ENCODE measurements at places on chromosomes 5 and 9.

DNA sequence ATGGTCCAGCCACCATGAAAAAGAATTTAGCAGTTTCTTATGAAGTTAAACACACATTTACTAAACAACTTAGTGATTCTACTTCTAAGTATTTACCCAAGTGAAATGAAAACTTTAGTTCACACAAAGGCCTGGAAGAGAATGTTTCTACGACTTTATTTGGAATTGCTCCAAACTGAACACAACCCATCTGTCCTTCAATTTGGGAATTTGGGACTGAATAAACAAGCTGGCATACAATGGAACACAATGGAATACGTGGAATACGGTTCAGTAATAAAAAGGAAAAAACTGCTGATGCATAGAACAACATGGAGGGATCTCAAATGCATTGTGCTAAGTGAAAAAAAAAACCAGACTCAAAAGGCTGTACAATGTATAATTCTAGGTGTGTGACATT lies 44.6 kb upstream of the BASP1 start:
- DNase-seq: no peak

GRCh38 chr5:116002116-116002906 lies 30.0 kb upstream of the ARL14EPL start:
- DNase-seq: no peak

DNA sequence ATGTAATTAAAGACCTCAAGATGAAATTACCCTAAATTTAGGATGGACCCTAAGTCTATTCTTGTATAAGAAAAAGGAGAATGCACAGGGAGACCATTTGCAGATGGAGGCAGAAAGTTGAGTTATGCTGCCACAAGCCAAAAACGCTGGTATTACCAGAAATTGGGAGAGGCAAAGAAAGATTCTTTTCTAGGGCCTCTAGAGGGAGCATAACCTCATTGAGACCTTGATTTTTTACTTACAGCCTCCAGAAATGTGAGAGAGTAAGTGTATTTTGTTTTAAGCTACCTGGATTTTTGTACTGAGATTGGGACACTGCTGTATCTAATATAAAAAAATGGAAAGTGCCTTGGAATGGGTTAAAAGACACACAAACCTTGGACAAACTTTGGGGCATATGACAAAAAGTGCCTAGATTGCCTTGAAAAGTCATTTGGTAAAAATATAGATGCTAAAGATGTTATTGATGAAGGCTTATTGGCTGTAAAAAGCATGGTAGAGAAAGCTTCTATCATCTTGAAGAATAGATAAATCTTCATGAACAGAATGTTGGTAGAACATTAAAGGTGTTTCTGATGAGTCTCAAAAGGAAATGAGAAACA lies 174.7 kb upstream of the PRDM9 start:
- peak; percentile 10 for DNase-seq

GRCh38 chr5:124457101-124457500 lies 289.3 kb downstream of the ZNF608 start:
- no peak for DNase-seq

DNA sequence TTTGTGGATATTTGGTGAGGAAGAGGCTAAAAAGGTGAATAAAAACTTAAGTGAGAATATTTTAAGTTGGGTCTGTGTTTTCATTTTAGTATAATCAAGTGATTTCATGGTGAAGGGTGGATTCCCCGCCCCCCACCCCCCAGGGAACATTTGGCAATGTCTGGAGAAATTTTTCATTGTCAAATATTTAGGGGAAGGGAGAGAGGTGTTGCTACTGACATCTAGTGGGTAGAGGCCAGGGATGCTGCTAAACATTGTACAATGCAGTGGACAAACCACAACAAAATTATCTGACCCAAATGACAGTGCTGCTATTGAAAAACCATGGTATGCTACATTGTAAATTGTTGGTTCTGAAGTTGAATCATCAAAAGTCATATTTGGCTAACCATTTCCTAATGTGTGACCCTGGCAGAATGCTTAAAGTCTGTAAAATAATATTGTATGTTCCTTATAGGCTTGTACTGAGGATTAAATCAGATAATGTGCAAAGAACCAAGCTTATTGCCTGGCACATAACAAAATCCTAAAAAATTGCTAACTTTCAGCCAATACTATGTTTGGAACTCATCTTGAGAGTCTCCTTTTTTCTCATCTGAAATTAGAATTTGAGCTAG lies 5.6 kb downstream of the C5orf24 start:
- DNase-seq: peak; percentile 56

GRCh38 chr5:151900891-151901290 lies 23.8 kb downstream of the GLRA1 start:
- DNase-seq: peak; percentile 46

- DNase-seq: peak; percentile 83
Observed at GRCh38 chr5:78518365-78519197, 130.0 kb downstream of the LHFPL2 start.

DNA sequence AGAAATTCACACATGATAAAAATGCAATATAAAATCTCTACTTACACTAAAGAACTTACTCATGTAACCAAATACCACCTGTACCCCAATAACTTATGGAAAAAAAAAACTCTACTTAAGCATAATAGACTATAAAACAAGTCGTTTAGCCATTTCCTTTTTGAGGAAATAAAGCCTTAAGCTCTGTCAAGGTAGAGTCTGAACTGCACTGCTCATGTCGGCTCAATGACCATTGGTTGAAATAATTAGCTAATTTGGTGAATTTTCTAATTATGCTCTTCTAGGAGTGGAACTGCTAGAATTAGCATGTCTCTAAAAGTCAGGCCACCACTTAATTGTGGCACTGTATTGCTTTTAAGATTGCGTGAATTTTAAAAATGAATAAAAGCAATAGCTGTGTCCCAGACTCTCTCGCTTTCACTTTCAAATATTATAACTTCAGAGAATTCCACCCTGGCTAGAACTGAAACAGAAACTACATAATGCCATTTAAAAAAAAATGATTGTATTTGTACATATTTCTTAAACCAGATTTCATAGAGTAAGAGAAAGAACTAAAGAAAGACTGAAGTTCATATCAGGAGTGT lies 113.0 kb upstream of the PCA3 start:
- DNase-seq: no peak

DNA sequence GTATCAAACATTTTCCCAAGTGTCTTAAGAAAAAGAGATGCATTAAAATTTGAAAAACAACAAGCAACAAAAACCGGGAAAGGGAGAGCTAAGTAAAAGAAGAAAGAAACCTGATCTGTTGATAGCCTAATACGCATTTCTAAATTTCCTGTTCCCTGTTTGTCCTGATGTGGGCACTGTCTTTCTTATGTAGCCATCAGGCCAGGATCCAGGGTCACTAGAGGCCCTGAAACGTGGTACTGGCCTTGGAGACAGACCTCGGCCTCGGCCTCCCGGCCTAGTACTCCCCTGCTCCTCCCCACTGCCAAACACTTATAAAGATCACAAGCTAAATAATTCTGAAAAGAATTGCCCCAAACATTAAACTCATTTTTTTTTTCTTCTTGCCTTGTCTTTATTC lies 547.2 kb downstream of the IRX1 start:
- DNase-seq: peak; percentile 5

- DNase-seq: no peak
Observed at GRCh38 chr9:82127465-82127864, 138.9 kb downstream of the SPATA31D1 start.

DNA sequence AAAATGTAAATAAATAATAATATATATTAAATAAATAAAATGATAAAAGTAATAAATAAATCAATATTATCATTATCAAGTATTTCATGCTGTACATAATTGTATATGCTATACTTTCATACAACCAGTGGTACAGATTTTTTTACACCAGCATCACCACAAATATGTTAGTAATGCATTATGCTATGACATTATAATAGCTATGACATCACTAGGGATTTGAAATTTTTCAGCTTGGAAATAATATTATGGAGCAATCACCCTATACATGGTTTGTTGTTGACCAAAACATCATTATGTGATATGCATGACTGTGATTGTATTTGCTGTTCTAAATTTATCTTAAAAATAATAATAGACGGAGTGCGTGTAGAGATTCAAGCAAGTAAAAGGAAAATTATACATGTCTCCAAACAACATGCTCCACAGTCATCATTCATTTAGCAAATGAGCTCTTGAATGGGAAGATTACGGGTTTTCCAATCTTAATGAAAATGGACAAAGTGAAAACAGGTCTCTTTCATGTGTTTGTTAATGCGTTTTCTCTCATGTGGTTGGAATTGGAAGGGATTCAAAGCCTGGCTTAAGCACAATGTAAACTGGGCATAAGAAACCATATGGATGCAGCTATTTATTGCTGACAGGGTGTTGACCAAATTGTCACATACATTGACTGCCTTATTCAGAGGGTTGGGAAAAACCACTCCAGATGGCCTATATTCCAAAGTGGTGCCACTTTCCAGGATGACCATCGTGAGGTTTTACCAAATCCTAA lies 643.0 kb upstream of the RGMB start:
- peak; percentile 36 for DNase-seq

DNA sequence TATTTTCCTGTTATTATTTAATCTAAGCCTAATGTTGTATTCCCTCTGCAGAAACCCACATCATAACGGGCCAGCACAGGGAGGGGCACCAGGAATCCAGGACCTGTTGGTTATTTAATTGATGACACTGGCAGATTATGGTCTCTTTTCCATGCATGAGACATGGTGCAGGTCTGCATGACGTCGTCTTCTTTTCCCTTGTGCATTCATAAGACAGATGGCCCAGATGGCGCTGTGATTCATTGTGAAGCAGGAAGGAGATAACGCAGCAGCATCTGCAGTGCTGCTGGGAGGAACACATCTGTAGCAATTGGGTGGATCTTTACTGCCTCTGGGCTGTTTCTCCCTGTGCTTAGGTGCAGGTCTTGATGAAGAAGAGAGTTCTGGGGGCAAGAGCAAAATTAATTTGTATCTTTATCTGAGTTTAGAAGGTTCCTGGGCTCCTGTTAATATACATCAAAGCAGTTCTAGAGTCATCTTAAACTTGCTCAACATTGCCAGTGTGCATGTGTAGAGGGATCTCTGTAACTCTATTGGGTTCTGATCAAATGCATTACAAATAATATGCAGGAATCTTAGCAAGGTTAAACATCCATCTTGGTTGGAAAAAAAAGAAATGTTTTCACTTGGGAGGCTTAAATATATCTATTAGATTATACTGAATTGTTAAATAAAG lies 176.1 kb downstream of the PCSK1 start:
- DNase-seq: peak; percentile 93
